Endothelial cell of umbilical vein (primary cell): ENCODE measurements at places on chromosomes 4 and X. TPM values are rescaled to one million over a fixed set of nuclear protein-coding genes. Genes with fewer than 3 reads are reported as not detected.

PRDM5 gene
- 5.7 and 8.1 TPM in 2 replicates for total RNA-seq

PRRG1 gene
- total RNA-seq, result 28.3 and 37.6 TPM in 2 replicates

C4orf50 gene
- not detected in 2 replicates for total RNA-seq

FAM9B gene
- total RNA-seq, result not detected in 2 replicates

ZNF41 gene
- total RNA-seq, result 7.5 TPM in 2 replicates

PPP4R3C gene
- total RNA-seq, result not detected in 2 replicates

EGF gene
- not detected in 2 replicates for total RNA-seq

PDZD11 gene
- 44.5 and 45.6 TPM in 2 replicates for total RNA-seq

ADAM29 gene
- not detected in 2 replicates for total RNA-seq

G6PD gene
- 159 and 161 TPM in 2 replicates for total RNA-seq

BMPR1B gene
- 1.4 and 2.1 TPM in 2 replicates for total RNA-seq

IGFBP7 gene
- total RNA-seq, result 377 and 526 TPM in 2 replicates

SFRP2 gene
- not detected in 2 replicates for total RNA-seq

POU3F4 gene
- total RNA-seq, result not detected in 2 replicates

ADH7 gene
- not detected in 2 replicates for total RNA-seq

TCP11X2 gene
- total RNA-seq, result not detected in 2 replicates

ARMCX6 gene
- 91.9 and 98.6 TPM in 2 replicates for total RNA-seq

UGT2B11 gene
- total RNA-seq, result not detected in 2 replicates

PSAPL1 gene
- total RNA-seq, result not detected in 2 replicates

EVC2 gene
- 5.7 and 8.8 TPM in 2 replicates for total RNA-seq

PORCN gene
- 7.6 and 12.0 TPM in 2 replicates for total RNA-seq

SSX3 gene
- not detected in 2 replicates for total RNA-seq

NHSL2 gene
- total RNA-seq, result 40.3 and 49.9 TPM in 2 replicates

GLRA2 gene
- total RNA-seq, result not detected in 2 replicates

ASB12 gene
- total RNA-seq, result not detected in 2 replicates

DGKK gene
- not detected in 2 replicates for total RNA-seq

CITED1 gene
- total RNA-seq, result 0.83 TPM in 1 of 2 replicates, not detected in the other

S100G gene
- total RNA-seq, result not detected in 2 replicates

PRR32 gene
- not detected in 2 replicates for total RNA-seq

ETDB gene
- total RNA-seq, result not detected in 2 replicates

FGF16 gene
- 3.1 and 5.1 TPM in 2 replicates for total RNA-seq

DCLK2 gene
- 4.6 and 4.7 TPM in 2 replicates for total RNA-seq

CLDN22 gene
- total RNA-seq, result not detected in 2 replicates

NXF2 gene
- total RNA-seq, result not detected in 2 replicates

SPANXN3 gene
- not detected in 2 replicates for total RNA-seq

SULT1E1 gene
- total RNA-seq, result 34.5 and 42.1 TPM in 2 replicates

TIMP1 gene
- 104 and 124 TPM in 2 replicates for total RNA-seq

GUCY1B1 gene
- 4.7 and 7.0 TPM in 2 replicates for total RNA-seq

FAT4 gene
- total RNA-seq, result 33.2 and 39.1 TPM in 2 replicates

CAPN6 gene
- not detected in 2 replicates for total RNA-seq

PNCK gene
- not detected in 2 replicates for total RNA-seq

MAGEB10 gene
- total RNA-seq, result not detected in 2 replicates

MAGEB17 gene
- not detected in 2 replicates for total RNA-seq

PAPSS1 gene
- 69.6 and 72.0 TPM in 2 replicates for total RNA-seq

ASMT gene
- not detected in 2 replicates for total RNA-seq

HGFAC gene
- total RNA-seq, result 0.42 and 0.49 TPM in 2 replicates

FGF13 gene
- 0.20 and 0.23 TPM in 2 replicates for total RNA-seq

WDFY3 gene
- 89.7 and 113 TPM in 2 replicates for total RNA-seq

PPARGC1A gene
- not detected in 2 replicates for total RNA-seq

TCEAL2 gene
- not detected in 2 replicates for total RNA-seq
